ENCODE measurements at places on chromosomes 3 and 15. TPM values are rescaled to one million over a fixed set of nuclear protein-coding genes. Genes with fewer than 3 reads are reported as not detected.
A peak's percentile ranks its signal among the peaks of the same experiment; 100 is the strongest.

CHCHD4 gene
- 28.3 TPM for total RNA-seq

CCDC13 gene
- total RNA-seq: 0.87 TPM

ZNF502 gene
- total RNA-seq: not detected

GALNT15 gene
- total RNA-seq: 0.09 TPM

SMAD6 gene
- total RNA-seq: 4.8 TPM

RAMAC gene
- total RNA-seq: 22.0 TPM

PEX11A gene
- 8.0 TPM for total RNA-seq

PLCH1 gene
- 0.81 TPM for total RNA-seq

CAMP gene
- not detected for total RNA-seq

LINGO1 gene
- 0.14 TPM for total RNA-seq

KIF7 gene
- total RNA-seq: 1.9 TPM

ZKSCAN7 gene
- total RNA-seq: 2.5 TPM

MST1 gene
- total RNA-seq: 4.0 TPM

TMC3 gene
- 0.02 TPM for total RNA-seq

SLCO2A1 gene
- total RNA-seq: not detected

CCK gene
- total RNA-seq: not detected

GRCh38 chr3:134423153-134423552 is 48.9 kb upstream of the AMOTL2 start:
- no peak for DNase-seq

DNA sequence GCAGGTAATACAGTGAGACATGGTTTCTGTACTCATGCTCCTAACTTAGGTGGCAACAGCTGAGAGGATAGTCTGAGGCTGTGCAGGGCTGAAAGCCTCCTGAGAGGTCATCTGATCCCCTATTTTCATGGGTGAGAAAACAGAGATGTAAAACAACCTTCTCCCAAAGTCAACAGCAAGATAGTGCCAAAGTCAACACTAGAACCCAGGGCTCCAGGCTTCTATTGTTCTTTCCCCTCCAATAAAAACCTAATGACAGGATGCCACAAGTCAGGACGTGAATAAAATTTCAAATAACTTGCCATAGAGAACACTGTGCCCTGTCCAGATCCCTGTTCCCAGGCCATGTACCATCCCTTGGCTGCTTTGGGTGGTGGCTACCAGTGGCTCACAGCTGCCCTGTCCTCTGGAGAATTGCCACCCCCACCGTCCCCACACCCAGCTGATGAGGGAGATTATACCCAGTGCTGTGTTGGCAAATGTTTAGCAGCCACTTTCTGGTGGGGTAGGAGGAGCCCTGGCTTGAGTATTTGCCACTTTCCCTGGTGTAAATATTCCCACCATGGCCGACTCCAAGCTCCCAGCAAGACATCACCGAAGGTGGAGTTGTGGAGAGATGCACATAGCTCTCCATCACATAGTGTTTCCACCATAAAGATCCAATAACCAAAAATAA is 54.8 kb downstream of the SRGAP3 start:
- no peak for DNase-seq

DNA sequence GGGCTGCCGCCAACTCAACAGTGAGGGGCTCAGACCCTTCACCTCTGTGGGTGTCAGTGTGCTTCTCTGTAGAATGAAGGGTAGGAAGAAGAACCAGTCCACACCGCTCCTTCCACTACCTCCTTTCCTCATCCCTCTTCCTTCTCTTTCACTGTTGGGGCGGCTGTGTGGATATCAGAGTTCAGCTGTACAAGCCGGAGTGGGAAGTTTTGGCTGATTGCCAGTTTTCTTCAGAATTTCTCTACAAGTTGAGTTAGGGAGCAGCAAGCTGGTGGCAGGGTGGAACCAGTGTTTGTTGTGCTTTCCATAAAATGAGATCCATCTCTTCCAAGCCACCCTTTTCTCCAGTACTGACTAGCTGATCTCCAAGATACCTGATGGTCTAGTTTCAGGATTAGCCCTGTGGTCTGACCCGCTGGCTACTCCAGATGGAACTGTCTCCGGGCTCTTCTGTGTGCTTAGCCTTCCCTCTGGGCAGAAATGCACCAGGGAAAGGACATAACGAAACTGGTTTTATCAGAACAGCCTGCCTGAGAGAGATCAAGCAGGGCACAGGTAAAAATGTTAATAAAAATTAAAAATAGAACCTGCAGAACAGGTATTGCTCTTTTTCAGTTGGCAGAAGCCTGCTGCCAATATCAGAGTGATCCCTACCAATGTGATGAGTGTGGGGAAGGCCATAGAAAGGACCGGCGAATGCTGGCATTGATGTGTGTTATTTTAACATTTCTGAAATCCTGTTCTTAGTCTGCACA is 169.9 kb upstream of the TSC22D2 start:
- DNase-seq: no peak

DNA sequence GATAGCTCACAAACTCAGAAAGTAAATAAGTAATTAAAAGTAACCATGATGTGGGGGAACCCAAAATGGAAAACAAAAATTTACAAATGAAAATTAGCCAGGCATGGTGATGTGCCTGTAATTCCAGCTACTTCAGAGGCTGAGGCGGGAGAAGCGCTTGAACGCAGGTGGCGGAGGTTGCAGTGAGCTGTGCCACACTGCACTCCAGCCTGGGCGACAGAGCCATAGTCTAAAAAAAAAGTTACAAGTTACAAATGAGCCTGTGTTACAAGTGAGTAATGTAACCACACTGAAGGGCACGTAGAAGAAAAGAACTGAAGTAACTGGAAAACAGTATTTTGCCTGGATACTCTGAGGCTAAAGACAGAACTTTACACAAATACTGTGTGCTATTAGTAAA is 11.3 kb downstream of the EXOSC7 start:
- no peak for DNase-seq

DNA sequence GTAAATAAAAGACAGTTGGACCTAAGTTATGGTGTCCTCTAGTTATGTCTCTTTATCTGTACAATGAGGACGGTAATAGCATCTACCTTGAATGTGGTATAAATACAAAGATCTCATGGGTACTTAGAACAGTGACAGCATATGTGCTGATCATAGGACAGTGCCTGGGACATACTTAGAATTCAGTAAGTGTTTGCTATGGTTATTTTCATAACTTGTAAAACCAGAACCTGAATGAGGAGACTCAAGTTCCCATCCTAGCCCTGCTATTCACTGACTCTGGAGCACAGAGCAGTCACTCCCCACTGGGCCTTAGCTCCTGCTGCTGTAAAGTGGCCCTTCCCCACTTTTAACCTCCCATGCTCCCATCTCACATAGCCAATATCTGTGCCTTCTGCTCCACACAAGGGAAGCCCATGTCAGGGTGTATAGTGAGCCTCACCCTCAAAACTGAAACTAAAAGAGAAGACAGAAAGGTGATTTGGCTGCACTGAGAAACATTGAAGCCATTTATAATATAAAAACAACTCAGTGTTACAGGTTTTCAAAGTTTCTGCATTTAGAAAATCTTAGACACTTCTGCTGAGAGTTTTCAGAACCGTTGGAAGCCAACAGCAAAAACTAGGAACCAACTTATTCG is 225.4 kb upstream of the UBE2E2 start:
- DNase-seq: no peak

GRCh38 chr3:50396502-50396901 is 37.2 kb upstream of the TMEM115 start:
- no peak for DNase-seq

DNA sequence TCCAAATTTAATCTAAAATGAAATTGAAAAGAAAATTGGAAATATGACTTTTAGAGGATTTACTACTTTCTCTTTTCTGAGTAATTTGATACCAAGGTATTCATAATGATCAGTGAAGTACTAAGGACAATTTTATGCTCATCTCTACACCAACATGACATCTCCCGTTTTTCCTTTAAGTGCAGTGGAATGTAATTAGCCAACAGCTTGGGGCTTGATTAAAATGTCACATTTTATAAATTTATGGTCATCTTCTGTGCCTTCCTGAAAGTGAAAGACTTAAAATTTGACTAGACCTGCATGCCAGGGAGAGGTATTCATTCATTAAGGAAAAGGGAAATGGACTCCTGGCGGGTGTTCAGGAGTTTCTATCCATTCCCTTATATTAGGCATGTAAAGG is 228.2 kb upstream of the CNTN3 start:
- DNase-seq: no peak

GRCh38 chr15:34493001-34493400 is 55.4 kb upstream of the GOLGA8A start:
- no peak for DNase-seq

- no peak for DNase-seq
Observed at GRCh38 chr15:29825227-29825626, 3.0 kb upstream of the TJP1 start.

DNA sequence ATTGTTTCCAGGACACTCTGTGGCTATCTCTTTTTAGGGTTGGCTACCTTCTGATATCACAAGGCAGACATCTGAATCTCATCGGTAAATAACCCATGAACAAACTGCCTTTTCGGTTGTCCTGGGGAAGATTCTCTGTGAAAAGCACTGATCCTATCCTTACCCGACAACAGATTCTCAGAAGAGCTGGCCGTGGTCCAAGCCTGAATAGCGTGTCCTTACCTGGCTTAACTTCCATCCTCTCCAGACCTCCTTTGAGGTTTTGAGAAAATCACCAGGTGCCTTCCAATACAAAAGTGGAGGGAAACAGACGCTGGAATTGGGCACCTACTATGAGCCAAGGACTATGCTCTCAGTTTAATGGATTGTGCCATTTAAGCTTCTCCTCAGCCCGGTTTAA is 87.4 kb upstream of the ARHGEF3 start:
- no peak for DNase-seq

- no peak for DNase-seq
Observed at GRCh38 chr15:64901914-64902313, 9.8 kb upstream of the ANKDD1A start.

DNA sequence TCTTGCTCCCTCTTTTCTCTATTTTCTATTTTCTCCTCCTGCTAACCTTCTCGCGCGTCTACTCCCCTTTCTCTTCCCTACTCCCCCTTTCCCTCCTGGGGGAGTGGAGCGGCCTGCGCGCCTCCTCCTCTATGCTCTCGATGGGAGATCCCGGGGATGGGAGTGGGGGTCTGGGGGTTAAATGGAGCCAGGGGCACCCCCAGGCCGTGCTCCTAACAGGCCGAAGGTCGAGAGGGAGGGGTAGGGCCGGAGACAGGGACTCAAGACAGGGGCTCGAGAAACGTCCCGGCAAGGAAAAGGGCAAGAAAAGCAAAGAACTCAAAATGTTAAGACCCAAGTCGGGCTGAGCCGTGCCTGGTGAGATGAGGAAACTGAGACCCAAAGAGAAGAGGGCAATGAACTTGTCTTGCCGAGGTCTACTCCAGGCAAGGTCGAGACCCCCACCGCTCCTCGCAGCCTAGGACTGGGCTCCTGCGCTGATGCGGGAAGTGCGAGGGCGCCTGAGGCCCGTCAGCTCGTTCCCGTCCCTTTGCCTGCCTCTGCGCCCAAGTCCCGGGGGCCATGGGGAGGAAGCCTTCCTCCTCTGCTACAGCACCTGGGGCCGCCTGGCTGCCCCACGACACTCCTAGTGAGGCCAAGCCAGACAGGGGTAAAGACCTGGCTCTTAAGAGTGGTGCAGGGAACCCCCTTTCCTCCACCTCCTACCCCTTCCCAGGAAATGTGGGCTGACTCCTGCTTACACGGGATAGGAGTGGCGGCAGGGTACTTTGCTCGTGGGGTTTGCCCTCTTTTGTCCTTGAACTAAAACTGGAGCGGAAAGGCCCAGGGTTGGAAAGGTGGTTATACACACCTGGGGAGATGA is 770 bp upstream of the MEGF11 start:
- DNase-seq: no peak

GRCh38 chr3:28994161-28994905 is 286.5 kb upstream of the RBMS3 start:
- no peak for DNase-seq

GRCh38 chr15:63605816-63606215 is 8.6 kb downstream of the FBXL22 start:
- no peak for DNase-seq

GRCh38 chr3:10353661-10354360 is 32.9 kb upstream of the SEC13 start:
- DNase-seq: no peak

DNA sequence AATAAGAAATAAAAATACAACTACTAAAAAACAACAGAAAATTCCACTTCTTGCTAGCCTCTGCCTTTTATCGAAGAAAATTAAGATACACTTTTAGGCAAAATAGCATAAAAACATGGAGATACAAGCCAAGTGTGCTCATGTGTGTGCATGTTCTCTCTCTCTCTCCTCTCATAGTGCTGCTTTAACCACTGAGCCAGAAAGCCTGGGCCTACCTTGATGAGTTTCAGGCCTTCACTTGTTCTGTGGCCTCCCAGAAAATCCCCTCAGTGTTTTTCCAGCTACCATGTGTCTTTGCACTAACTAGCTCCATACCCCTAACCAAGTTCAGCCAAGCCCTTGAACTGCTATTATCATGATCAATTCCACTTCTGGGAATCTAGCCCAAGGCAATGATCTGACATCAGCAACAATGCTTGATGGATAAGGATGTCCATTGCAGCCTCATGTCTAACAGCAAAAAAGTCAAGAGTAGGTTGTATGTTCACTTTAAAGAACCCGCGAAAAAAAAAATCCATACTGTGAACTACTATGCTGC is 18.1 kb downstream of the CYP11A1 start:
- DNase-seq: no peak

GRCh38 chr3:18830087-18830486 is 318.2 kb upstream of the KCNH8 start:
- DNase-seq: no peak

GRCh38 chr3:71476950-71477349 is 106.6 kb downstream of the FOXP1 start:
- DNase-seq: no peak

DNA sequence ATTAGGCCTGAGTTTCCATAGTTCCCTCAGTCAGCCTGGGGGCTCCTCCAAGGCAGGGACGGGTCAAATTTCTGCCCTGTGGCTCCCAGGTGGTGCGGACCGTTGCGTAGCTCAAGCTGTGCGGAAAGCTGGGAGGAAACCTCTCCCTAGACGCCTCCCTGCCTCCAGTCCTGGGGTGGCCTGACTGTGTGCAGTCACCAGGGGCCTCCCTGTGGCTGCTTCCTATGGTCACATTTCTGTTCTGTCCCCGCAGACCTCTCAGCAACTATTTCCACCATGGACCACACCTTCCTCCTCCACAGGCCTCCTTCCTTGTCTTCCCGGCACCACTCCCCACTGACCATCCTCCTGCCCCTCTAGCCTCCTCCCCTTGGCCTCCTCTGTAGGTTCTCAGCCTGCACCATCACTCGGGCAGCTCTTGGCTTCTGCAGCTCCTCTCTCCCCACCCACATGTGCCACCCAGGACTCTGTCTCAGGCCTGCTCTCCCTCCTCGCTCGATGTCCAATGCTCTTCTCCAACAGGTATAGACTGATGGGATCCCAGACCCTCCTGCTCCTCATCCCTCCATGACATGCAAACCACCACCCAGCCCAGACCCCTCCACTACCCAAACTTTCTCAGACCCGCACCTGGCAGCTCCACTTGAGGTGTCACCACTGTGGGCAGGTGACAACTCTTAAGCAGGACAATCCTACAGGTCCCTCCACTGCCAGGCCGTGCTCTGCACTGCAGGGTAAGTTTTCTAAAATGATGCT is 26.9 kb upstream of the SEC13 start:
- no peak for DNase-seq

DNA sequence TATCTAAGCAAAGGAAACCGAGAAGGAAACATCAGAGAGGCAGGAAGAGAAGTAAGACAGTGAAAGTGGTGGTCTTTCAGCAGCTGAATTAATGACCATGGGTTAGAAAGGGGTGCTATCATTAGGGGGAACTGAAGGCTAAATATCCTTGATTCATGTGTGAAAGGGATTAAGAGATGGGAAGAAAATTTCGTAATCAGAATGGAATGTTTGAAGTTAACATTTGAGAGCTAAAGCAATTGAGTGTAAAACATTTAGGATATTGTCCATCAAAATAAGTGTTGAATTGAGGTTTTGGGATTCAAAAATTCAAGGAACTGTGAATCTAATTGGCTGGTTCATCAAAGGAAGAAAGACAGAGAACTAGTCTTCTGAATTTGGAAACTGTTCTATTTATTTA is 4.1 kb upstream of the ECT2 start:
- DNase-seq: peak; percentile 21

Data from NCI-H460 (cell line).